ENCODE measurements at places on chromosomes 6 and 20.

DNA sequence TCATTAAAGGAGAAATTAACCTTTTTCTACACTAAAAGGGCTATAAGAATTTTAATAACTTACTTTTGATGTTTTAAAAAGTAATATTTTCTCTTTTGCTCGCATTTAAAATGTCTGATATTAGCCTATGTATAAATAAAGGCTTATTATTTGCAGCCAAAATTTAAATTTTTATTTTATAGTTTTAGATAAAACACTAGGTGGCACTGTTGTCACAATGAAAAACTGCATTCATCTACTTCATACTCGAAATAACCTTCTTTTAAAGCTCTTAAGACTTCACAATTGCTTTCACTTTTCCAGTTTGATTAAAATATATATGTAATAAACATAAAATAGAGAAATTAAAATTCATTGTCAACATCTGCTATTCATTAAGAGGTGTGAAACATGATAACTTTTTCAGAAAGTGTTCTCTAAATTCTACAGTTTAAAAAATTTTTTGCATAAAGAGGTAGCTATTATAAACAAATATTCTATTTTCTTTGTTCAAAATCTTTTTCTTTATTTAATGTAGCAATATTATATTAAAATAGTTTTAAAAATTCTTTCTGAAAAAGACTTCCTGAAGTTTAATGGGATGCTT, 78.8 kb upstream of the DEFB112 start:
- no peak for DNase-seq

- no peak for DNase-seq
Observed at GRCh38 chr6:102631921-102632320, 1238.4 kb downstream of the GRIK2 start.

- DNase-seq = no peak
Observed at GRCh38 chr6:105909106-105909505, 177.0 kb upstream of the PRDM1 start.

GRCh38 chr6:117227245-117227962, 38.0 kb upstream of the VGLL2 start:
- DNase-seq = no peak

DNA sequence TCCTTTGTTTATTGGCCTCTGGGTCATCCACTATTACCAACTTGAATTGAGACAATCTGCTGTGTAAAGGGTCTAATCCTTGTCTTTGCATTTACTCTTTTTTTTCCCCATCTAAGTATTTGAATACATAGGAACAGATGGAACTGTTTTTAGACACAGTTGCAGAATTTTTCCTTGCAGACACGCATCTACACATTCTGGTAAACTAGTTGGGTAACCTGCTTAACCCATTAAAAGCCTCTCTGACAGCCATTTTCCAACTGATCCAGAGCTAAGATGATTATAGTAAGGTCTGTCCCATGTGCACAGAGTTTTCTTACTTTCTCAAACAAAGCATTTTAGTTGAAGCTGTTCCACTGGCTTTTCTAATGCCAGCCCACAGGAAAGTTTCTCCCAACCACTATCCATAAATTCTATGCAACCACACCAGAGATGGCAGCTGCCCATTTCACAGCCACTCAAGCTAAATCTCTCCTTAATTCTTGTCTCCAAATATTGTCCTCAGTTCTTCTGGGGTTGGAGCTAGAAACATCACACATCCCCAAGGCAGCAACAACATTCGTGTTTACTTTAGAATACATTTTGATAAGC, 492.1 kb downstream of the MAFB start:
- no peak for DNase-seq

DNA sequence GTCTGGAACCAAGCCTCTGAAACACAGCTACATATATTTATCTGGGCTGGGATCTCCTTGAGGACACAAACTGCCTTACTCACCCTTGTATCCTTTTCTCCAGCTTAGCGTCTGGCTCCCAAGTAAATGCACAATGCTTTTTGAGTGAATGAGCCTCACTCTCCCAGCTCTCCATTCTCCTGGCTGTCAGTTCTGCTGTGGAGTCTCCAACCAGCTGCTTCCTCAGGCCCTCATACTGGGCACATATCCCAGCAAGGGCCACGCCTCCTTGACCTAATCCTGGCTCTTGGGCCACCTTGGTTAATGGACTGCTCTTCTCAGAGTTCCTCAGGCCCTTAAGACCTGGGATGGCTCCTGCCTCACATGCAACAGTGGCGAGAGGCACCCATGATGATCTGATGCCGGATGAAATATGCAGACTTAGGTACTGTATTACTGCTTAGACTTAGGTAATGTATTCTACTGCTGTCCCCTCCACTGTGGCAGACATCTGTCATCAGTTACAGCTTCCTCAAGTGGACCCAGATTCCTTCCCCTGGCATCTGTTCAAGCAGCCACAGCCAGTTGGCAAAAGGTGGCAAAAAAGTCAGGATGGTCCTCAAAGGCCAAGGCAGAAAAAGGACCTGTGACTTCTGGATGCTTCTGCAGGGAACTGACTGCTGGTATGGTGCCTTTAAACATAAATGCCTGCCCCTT, 16.5 kb downstream of the SNHG17 start:
- peak; percentile 42 for DNase-seq

GRCh38 chr6:1461207-1461606, 71.8 kb downstream of the FOXF2 start:
- no peak for DNase-seq

DNA sequence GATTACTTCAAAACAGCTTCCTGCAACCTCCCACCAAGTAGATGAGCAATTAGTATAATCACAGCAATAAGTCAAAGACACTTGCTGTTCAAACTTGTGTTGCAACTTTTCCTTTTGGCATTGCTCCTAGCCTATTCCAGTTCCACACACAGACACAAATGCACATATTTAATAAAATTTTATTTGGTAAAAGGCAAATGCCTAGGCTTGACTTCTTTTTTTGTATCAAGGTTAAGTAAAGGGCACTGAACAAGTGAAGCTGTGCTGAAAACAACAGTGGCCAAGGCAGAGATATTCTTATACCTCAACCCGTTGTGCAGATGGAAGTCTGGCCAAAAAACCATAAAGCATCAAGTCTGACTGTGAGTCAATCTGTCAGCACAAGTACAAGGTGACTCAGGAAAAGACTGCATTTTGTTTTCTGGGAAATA, 708.4 kb upstream of the CITED2 start:
- no peak for DNase-seq

GRCh38 chr6:104595311-104595820, 264.4 kb downstream of the HACE1 start:
- DNase-seq = no peak

GRCh38 chr6:14501240-14501639, 383.7 kb downstream of the CD83 start:
- no peak for DNase-seq

DNA sequence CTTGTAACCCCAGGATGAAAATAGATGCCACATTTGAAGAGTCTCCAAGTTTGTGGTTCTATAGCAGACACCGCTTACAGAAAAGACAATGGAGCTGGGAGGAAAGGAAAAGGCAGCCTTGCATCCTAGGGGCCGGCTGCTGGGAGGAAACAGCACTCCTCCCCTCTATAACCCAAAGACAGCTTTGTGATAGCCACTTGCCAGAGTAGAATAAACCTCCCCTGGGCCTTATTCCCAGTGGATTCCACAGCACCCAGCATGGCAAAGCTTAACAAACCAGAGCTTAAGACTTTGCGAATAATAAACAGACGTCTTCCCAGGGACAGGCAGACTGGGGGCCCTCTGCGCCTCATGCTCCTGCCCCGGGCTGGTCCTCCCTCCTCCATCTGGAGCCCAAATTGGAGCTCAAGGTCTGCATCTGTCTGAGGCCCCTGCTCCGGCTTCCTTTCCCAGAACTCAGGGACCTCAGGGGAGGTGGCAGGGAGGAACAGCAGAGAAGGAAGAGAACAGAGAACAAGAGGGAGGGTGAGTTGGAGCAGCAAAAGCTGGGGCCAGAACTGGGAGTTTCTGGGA, 8.8 kb upstream of the TAF8 start:
- no peak for DNase-seq

DNA sequence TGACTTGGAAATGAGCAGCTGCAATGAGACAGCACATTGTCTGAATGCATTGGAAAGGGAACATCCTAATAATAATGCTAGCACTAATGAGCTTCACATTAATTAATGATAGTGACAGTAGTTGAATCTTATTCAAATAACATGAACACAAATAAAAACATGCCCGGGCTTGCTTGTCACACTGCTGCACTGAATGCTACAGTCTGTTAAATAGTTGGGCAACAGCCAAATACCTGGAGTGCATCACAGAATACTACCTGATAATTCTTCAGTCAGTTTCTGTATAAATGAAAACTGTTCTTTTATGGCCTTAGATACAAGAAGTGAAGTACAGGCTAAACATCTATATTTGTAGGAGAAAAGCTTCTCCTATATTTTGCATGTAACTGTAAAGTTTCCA, 458.7 kb downstream of the RNF144B start:
- no peak for DNase-seq

DNA sequence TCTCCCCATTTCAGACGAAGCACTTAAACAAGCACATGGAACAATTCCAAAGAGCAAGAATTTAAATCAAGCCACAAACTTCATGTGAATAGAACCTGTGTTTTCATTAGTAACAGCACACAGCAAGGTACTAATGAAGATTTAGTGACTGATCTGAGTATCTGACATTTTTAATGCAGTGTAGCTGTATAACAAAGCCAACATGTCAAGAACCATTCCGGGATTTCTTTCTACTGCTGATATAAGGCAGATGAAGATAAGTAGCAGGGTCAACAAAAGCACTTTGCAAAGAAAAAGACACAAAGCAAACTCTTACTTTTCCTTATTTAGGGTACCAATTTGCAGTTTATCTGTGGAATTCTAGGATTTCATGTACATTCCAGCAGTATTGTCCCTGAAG, 11.3 kb downstream of the SLC17A5 start:
- no peak for DNase-seq

- no peak for DNase-seq
Observed at GRCh38 chr6:27295301-27296079, 16.6 kb downstream of the POM121L2 start.

DNA sequence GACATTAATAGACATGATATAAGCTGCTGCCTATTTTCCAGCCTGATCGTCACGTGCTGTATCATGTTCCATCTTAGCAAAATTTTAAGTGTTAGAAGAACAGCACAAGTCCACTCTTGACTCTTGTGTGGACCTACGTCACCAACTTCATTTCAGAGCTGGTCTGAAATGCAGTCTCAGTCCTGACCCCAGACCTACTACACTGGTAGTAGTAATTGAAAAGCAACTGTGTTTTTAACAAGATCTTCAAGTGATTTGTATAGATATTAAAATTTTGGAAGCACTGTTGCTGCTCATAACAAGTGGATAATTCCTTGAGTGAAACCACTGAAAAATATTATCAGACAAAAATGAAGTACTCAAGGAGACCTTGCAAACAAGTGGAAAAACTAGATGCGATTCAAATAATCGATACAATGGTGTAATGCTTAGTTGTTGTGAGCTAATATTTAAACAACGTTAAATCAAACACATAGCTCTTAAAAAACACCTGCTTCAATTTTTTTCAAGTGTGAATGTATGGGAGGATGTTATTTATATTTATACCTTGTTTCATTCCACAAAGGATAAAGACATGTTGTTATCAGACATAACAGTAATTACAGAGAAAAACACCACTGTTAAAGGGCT, 110.9 kb upstream of the JAG1 start:
- no peak for DNase-seq

- DNase-seq = no peak
Observed at GRCh38 chr20:796921-797320, 28.6 kb upstream of the SLC52A3 start.

DNA sequence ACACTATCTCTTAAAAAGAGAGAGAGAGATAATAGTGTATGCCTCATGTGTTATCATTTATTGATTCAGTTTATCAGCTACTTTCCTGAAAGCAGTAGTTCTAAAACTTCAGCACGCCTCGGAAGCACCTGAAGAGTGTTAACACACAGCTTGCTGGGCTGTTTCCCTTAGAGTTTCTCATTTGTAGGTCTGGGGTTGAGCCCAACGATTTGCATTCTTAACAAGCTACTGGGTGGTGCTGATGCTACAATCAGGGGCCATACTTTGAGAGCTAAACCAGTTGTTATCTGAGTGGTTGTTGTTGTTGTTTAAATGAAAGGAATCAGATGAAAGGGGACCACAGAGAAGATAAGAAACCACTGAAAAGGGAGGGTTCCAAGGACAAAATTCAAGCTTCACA, 32.6 kb downstream of the SIM1 start:
- no peak for DNase-seq

DNA sequence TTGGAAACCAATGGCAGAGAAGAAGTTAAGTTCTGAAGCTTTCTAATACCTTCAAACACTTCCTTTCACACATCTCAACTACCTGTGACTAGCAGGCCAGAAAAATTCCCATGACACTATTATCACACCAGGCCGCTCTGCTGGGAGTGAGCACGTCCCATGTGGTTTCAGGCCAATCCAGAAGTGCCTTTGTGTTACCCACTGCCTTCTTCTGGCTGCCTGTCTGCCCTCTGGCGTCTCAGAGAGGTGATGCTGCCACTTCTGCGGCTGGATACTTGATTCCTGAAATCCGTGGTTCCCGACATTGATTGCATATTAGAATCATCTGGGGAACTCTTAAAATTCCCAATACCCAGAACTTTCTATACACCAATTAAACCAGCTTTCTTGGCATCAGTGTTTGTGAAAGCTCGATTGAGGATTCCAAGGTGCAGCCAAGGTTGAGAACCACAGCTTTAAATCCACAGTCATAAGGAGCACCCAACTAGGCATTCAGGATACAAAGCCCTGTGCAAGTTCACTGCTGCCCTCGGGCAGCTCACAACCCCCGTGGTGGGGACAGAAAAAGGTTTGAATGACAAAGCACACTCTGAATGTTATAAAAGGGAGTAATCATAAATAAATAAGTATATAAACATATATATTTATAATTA, 65.6 kb downstream of the STMND1 start:
- DNase-seq = no peak

DNA sequence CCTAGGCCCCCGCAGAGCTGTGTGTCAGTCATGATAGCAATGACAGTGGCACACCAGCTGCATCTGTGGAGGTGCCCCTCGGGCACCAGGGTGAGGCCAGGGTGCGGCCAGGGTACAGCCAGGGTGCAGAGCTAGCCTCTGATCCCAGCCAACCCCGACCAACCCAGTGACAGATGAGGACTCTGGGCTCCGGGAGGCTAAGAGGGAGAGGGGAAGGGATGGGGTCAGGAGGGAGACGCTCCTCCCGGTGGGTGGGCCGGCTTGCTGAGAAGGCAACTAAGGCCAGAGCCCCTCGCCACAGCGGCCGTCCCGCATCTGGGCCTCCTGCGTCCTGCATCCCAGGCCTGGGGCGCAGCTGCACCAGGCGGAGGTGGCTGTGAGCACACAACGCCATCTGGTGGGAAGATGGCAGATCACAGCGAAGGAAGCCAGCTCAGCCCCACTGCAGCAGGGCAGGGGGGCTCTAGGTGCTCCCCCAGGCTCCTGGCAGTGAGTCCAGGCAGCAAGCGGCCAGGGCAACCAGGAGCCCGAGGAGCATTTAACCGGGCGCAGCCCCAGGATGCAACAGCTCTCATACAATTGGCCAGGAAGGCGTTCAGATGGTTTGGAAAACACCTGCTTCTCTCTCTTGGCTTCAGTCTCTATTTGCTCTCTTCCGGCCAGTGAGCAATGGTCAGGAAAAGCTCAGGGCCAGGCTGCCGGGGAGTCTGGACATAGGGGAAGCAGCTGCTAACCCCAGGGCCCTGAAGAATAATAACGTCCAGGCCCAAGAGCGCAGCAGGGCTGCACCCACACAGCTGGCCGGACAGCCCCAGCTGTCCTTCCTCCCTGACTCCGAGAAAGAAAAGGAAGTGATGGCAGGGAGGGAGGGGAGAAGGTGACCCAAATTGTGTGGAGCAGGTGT, 169.4 kb downstream of the TAF4 start:
- DNase-seq = peak; percentile 57

Data from posterior cingulate gyrus (tissue), 11 donors.